A549 treated with dexamethasone at 1 μM for 4 hours (cell line): ENCODE measurements at places on chromosomes 3 and 15. TPM values are rescaled to one million over a fixed set of nuclear protein-coding genes. Genes with fewer than 3 reads are reported as not detected.

MYZAP gene
- total RNA-seq, result 0.94 to 1.5 TPM (median 1.3 TPM) in 5 replicates

CPN2 gene
- not detected in 5 replicates for total RNA-seq

SERINC4 gene
- 0.06 to 0.15 TPM (median 0.09 TPM) in 5 replicates for total RNA-seq

CHRD gene
- 0.19 to 0.29 TPM (median 0.23 TPM) in 5 replicates for total RNA-seq

SCAMP5 gene
- total RNA-seq, result 10.4 to 12.6 TPM (median 10.5 TPM) in 5 replicates

SCG5 gene
- total RNA-seq, result 1.5 to 2.6 TPM (median 2.2 TPM) in 5 replicates

BCL2A1 gene
- total RNA-seq, result 8.5 to 17.9 TPM (median 9.4 TPM) in 5 replicates

IQCF5 gene
- not detected in 5 replicates for total RNA-seq

DUOXA2 gene
- total RNA-seq, result not detected in 5 replicates

SNRPN gene
- total RNA-seq, result 97.3 to 106 TPM (median 101 TPM) in 5 replicates

TMCO5A gene
- not detected in 5 replicates for total RNA-seq

RHCG gene
- 37.0 to 51.0 TPM (median 39.6 TPM) in 5 replicates for total RNA-seq

CLSTN2 gene
- total RNA-seq, result 0.02 to 0.07 TPM (median 0.06 TPM) in 5 replicates

PIF1 gene
- total RNA-seq, result 6.7 to 15.9 TPM (median 13.2 TPM) in 5 replicates

FBXW12 gene
- not detected in 5 replicates for total RNA-seq

ZCWPW2 gene
- not detected in 5 replicates for total RNA-seq

ZPLD1 gene
- total RNA-seq, result not detected in 5 replicates

LRRK1 gene
- total RNA-seq, result 11.0 to 19.6 TPM (median 17.9 TPM) in 5 replicates

PARP15 gene
- not detected in 5 replicates for total RNA-seq

CCR3 gene
- total RNA-seq, result not detected in 5 replicates

TMEM108 gene
- total RNA-seq, result 0.09 TPM in 1 of 5 replicates, not detected in the others

CLPX gene
- 42.3 to 55.1 TPM (median 51.9 TPM) in 5 replicates for total RNA-seq

SLC22A13 gene
- 0.07 to 0.09 TPM (median 0.08 TPM) in 4 of 5 replicates, not detected in the other for total RNA-seq

TBL1XR1 gene
- total RNA-seq, result 16.2 to 22.2 TPM (median 17.4 TPM) in 5 replicates

SUCNR1 gene
- total RNA-seq, result 0.06 to 0.08 TPM (median 0.07 TPM) in 5 replicates

LRRIQ4 gene
- total RNA-seq, result not detected in 5 replicates

TRIP4 gene
- total RNA-seq, result 24.5 to 35.4 TPM (median 26.1 TPM) in 5 replicates

SEMA5B gene
- 0.14 to 0.27 TPM (median 0.18 TPM) in 5 replicates for total RNA-seq

CHCHD6 gene
- 17.9 to 21.9 TPM (median 19.2 TPM) in 5 replicates for total RNA-seq

ISLR gene
- total RNA-seq, result 0.33 to 0.52 TPM (median 0.35 TPM) in 5 replicates

CPNE9 gene
- total RNA-seq, result 0.05 to 0.25 TPM (median 0.14 TPM) in 4 of 5 replicates, not detected in the other

ZNF660 gene
- total RNA-seq, result not detected in 5 replicates

DNAJA4 gene
- 0.02 to 0.09 TPM (median 0.07 TPM) in 3 of 5 replicates, not detected in the others for total RNA-seq

STRIT1 gene
- not detected in 5 replicates for total RNA-seq

FSD2 gene
- not detected in 5 replicates for total RNA-seq

ACTRT3 gene
- total RNA-seq, result 2.8 to 3.5 TPM (median 3.3 TPM) in 5 replicates

GPR62 gene
- total RNA-seq, result not detected in 5 replicates

AGBL1 gene
- total RNA-seq, result not detected in 5 replicates

PSTPIP1 gene
- total RNA-seq, result 0.21 to 0.43 TPM (median 0.25 TPM) in 5 replicates

GOLGA6L7 gene
- not detected in 5 replicates for total RNA-seq

SLC22A14 gene
- 0.04 to 0.14 TPM (median 0.08 TPM) in 4 of 5 replicates, not detected in the other for total RNA-seq

LOXL1 gene
- 0.53 to 1.3 TPM (median 0.74 TPM) in 5 replicates for total RNA-seq

IL17RD gene
- total RNA-seq, result 0.62 to 1.3 TPM (median 1.2 TPM) in 5 replicates

KNG1 gene
- total RNA-seq, result 0.07 TPM in 1 of 5 replicates, not detected in the others

HHLA2 gene
- 0.05 to 0.34 TPM (median 0.10 TPM) in 4 of 5 replicates, not detected in the other for total RNA-seq

PAQR5 gene
- 64.6 to 109 TPM (median 96.1 TPM) in 5 replicates for total RNA-seq

ZBTB47 gene
- 4.8 to 7.0 TPM (median 5.8 TPM) in 5 replicates for total RNA-seq

CCRL2 gene
- total RNA-seq, result 0.08 to 0.11 TPM (median 0.09 TPM) in 4 of 5 replicates, not detected in the other

SCAANT1 gene
- total RNA-seq, result not detected in 5 replicates

THUMPD3 gene
- 58.6 to 69.6 TPM (median 64.8 TPM) in 5 replicates for total RNA-seq

AADACL2 gene
- not detected in 5 replicates for total RNA-seq
